Stimulated activated CD8-positive, alpha-beta memory T cell treated with anti-CD3 and anti-CD28 coated beads, Interleukin-15, amount 100 ng/mL, for 4 hours (primary cell): ENCODE measurements at places on chromosomes 1 and 21.

DNA sequence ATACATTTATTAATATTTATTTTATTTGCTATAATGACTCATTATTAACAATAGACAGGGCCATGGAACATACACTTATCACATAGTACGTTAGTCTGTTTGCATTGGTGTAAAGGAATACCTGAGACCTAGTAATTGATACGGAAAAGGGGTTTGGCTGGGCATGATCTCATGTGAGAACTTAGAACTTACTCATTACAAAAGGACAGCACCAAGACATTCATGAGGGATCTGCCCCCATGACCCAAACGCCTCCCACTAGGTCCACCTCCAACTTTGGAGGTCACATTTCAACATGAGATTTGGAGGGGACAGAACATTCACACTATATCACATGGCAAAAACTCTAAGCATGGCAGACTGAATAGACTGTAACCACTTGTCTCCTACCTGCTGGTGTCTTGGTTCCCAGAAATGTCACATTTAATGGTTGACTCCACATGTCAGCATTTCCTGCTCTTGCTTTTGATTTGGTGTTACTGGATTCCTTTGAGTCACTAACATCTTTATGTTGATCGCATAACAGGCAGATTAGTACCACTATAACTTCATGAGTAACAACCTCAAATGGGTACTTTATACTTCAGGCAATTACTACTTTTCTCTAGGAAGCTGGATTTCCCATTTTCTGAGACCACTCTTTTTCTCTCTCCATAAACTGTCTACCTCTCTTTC lies 3.5 kb upstream of the C1orf116 start:
- DNase-seq: no peak

GRCh38 chr1:76763738-76764137 lies 103.5 kb upstream of the ST6GALNAC5 start:
- no peak for DNase-seq

GRCh38 chr1:203692565-203693470 lies 66.2 kb downstream of the ATP2B4 start:
- DNase-seq: no peak

DNA sequence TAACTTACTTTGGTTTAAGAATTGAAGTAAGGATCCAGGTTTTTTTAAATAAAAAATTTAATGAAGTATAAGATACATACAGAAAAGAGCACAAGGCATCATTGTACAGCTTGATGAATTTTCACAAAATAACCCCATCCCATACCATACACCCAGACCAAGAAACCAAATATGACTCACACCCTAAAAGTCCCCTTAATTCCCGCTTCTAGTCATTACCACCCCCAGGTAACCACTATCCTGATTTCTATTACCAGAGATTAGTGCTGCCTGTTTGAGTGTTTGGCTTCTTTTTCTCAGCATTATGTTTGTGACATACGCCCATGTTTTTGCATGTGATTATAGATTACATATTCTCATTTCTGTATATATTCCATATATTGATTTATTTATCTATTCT lies 98.5 kb upstream of the HIVEP3 start:
- no peak for DNase-seq

- DNase-seq: no peak
Measured at GRCh38 chr1:12029720-12030339, 10.5 kb downstream of the MIIP start.

GRCh38 chr1:21594935-21595897 lies 73.9 kb downstream of the RAP1GAP start:
- DNase-seq: no peak

DNA sequence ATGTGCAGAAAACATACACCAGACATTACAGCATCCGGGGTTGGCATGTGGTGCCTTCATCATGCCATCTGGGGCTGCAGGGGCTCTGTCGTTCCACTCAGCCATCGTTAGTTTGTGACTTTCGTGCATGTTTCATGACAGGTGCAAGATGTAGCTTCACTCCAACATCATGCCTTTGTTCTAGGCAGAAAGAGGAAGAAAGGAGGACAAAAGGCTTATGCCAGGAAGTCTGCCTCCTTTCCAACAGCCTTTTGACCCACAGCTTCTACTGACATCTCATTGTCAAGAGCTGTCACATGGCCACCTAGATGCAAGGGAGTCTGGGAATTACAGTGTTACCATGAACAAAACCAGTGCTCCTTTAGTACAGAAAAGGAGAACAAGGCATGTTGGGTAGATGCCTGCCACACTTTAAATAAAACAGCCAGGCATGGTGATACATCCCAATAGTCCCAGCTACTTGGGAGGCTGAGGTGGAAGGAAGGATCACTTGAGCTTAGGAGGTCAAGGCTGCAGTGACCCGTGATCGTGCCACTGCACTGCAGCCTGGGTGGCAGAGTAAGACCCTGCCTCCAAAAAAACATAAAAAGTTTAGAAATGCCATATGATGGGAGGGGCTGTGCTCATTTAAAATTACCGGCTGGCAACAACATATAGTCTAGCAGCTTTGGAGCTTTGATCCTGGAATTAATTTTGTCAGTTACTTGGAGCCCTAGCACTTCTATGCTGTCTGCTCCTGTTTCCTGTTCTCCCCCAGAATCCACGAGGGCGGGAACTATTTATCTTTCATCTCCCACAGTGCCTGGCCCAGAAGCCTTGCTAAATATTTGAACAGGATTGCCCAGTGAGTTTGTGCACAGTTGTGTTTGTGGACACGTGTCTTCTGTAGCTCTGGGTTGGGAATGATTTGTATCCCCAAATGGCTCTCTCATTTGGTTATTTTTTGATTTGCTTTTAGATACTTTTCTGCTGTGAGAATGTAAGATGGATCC lies 7.4 kb downstream of the DOP1B start:
- no peak for DNase-seq

- no peak for DNase-seq
Measured at GRCh38 chr1:244585867-244586266, 67.1 kb upstream of the DESI2 start.

DNA sequence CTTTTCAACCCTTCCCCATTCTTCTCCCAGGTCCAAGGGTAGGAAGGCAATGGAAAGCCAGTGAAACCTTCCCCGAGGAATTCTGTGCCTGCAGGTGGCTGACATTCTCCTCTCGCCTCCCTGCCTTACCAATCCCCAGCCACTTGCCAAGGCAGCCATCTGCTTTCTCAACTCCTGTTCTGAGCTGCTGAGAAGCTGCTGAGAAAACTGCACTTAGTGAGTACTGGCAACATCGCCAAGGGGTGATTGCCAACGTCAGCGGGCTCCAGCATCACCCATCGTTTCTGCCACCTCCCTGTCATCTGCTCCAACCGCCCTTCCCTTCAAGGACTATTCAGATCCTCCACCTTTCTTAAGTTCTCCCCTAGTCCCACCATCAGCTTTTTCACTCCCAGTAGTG lies 106.0 kb downstream of the PTPRU start:
- no peak for DNase-seq

- no peak for DNase-seq
Measured at GRCh38 chr1:168772428-168773060, 43.5 kb upstream of the DPT start.

GRCh38 chr1:74952786-74953185 lies 181.4 kb upstream of the LHX8 start:
- no peak for DNase-seq

GRCh38 chr1:60763741-60764140 lies 318.6 kb upstream of the NFIA start:
- DNase-seq: no peak

GRCh38 chr1:6632588-6633514 lies 8.2 kb downstream of the THAP3 start:
- DNase-seq: no peak

GRCh38 chr1:244097523-244098405 lies 46.7 kb downstream of the ZBTB18 start:
- no peak for DNase-seq

DNA sequence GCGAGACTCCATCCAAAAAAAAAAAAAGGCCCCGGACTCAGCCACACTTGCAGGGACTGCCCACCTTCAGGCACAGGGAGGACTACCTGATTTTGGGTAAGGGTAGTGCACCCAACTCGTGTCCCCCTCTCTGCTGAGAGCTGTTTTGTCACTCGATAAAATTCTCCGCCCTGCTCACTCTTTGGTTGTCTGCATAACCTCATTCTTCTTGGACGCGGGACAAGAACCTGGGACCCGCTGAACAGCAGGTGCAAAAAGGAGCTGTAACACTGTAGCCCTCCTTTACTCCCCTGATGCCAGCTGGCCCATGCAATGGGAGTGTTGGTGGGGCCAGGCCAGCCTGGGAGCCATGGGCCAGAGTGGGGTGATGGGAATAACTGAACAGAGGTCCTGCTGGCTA lies 10.6 kb downstream of the S100B start:
- no peak for DNase-seq

- no peak for DNase-seq
Measured at GRCh38 chr1:161970633-161971032, 53.0 kb downstream of the OLFML2B start.

DNA sequence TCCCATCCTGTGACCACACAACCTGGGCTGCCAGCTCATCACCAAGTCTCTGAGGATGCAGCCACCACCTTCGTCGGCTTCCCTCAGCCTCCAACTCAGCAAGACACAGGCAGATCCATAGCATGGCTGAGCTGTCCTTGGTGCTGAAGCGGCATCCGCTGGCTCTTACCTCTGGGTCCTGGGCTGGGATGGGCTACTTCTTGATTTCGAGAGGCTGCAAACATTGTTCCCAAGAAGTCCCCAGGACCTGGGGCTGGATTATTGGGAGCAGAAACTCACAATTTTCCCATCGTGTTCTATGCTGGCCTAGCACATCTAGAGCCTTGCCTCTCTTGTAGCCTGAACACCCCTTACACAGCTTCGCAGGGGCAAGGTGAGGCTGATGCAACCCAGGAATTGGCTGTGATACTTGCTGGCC lies 24.9 kb upstream of the C1QA start:
- no peak for DNase-seq

- DNase-seq: no peak
Measured at GRCh38 chr1:47445823-47446550, 8.1 kb downstream of the FOXD2 start.

- no peak for DNase-seq
Measured at GRCh38 chr21:26810676-26811415, 34.4 kb downstream of the ADAMTS1 start.

DNA sequence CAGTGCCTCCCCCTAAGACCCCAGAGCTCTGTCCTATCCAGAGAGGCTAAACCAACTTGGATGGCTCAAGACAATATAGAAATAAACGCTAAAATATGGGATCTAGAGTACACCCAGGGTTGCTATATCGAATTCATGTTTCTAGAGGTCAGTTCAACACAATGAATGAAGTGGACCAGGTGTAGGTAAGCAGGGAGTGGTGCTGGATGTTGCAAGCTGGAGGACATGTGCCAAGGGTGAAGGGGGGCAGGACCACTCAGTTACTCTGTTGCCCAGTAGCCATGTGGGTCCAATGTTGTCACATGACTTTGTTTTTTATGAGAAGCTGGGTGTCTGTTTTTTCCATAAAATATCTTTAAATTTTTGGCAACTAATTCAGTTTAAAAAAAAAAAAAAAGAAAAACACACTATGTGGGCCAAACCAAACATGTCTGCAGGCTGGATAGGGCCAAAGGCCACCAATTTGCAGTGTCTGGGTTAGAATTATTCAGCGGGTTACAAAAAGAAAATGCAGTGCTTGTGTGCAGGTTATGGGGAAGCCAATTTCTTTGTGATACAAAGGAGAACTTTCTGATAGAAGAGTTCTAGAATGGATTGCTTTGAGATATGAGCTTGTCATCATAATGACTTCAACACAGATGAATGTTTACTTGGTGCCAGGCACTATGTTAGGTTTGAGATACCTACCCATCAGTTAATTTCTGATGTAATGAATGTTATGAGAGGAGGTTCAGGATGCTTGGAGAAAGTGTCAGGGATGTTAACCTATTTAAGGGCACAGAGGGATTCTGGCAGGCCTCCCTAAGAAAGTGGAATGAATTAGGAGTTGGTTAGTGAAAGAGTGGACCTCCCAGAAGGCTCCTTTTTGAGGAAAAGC lies 8.9 kb downstream of the CACHD1 start:
- no peak for DNase-seq

DNA sequence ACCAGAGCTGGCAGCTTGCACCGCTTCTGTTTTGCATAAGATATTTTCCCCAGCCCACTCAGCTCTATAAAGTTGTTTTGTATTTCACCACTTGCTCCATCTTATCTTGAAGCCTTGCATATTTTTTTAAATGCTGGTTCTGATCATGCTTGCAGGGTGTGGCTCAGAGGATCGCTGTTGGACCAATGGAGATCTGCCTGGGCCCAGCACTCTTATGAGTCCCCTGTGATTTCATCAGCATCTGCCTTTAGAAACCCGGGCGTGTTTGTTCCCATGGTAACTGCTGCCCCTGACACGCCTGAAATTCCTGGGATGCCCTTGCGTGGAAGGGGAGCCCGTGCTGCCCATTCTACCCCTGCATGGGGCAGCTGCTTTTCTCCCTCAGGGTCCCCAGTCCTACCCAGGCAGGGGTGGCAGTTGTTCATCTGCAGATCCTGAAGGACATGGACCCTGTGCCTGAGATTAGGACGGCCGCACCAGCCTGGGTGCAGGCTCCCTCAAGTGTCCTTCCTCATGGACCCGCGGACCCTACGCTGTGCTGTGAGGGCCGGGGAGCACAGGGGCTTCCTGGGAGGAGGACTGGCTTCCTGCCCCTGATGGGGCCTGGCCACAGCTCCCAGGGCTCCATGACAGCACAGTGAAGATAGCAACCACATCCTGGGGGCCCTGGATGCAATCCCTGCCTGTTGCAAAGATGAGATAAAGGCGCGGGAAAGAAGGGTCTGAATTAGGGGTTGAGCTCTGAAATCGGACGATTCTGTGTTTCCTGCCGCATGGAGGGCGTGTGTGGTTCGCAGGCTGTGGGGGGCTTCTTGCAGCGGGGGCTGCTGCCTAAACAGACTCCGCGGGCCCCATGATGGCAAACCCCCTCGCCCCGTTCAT lies 226.5 kb downstream of the SDCCAG8 start:
- no peak for DNase-seq

DNA sequence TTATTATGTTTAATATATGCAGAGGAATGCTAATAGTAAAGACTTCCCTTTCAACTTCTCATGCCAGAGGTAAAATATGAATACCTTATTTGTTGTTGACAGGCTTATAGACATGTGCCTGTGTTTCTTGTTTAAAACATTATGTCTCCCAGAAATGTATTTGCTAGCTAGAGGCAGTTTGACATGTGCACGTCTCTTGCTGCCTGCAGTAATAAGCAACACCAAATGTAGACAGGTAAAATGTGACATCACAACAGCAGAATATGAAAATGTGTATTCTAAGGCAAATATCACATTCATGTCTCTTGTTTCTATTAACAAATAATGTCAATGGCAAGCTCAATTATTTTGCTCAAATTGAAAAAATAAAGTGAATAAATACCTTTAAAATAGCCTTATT lies 80.2 kb upstream of the NEGR1 start:
- DNase-seq: no peak

DNA sequence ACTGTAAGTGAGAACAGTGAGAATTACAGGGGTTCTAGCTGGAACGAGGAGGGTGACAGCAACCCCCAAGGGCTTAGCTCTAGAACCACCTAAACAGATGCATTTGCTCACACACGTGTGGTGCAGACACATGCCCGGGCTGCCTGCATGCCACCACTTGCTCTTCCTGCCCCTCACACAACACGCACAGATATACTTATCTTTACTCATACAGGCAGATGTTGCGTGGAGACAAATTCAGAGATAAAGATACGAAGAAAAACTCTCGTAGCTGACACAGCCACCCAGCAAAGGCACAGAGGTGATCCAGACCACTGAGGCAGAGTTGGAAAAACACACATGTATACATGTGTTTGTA lies 13.5 kb downstream of the VANGL1 start:
- no peak for DNase-seq
